ENCODE measurements at places on chromosomes 6 and 20.

GRCh38 chr6:154578004-154578559 lies 67.6 kb upstream of the CNKSR3 start:
- no peak for DNase-seq

DNA sequence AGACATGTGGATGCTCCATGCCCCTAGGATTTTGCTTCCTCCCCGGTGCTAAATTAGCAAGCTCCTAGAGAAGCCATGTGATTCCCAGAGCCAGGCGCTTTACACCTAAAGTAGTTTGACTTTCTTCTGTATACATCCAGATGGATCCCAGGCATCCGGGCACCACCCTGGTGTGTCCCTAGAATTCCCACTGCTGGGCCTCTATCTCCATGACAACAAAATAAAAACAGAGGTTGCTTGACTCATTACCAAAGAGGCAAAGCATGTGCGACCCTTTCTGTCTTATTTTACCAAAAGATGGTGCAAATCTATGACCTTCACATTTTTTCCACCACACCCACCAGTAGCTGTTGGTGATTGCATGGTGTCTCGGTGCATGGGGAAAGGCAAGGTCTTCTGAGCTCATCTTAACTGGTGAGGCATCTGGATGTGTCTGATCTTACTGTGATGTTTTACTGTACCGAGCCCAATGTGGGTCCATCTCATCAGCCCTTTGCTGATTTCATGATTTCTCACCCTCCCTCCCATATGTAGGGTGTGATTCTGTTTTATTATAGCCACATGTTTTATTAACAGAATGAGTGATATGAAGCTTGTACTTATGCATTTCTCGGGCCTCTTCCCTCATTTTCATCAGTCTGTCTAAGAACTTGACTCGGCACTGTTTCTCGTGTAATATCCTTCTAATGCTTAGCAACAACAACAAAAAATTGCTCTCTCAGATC lies 27.4 kb upstream of the VAPB start:
- DNase-seq: no peak

DNA sequence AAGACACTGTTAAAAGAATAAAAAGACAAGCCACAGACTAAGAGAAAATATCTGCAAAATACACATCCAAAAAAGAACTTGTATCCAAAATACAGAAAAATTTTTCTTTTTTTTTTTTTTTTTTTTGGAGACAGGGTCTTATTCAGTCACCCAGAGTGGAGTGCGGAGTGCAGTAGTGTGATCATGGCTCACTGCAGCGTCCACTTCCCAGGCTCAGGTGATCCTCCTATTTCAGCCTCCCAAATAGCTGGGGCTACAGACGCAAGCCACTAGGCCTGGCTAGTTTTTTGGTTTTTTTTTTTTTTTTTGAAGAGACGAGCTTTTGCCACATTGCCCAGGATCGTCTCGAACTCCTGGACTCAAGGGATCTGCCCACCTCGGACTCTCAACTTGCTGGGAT lies 3.1 kb downstream of the ZUP1 start:
- no peak for DNase-seq

DNA sequence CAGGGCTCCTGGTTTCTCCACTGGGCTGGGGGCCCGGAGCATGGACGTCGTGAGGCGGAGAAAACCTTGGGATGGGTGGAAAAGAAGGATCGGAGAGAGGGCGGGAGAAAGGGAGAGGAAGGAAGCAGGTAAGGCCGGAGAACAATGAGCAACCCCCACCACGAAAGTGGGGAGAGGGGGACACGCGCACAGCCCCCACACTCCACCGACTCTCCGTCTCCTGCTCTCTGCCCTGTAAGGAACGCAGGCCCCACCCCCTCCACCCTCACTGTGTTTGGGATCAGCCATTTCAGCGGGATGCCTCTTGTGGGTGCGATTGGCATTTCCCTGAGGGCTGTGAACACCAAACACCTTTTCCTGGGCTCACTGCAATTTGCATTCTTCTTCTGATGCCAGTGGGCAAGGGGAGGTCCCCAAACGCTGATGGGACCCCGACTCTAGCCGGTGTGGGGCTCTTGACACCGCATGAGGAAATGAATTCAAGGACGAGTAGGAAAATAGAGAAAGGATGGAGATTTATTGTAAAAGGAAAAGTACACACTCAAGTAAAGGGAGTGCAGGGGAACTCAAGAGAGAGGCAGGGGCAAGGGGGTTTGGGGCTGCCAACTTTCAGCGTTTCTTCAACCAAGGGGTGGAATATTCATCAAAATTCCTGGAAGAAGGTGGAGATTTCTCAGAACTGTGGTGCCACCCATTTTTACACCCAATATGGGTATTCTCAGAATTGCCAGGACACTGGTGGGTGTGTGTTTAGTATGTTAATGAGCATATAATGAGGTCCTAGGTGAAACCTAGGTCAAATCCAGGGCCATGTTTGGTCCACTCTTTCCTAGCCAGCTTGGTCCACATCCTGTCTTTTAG lies 13.1 kb upstream of the RAET1L start:
- DNase-seq: no peak

- no peak for DNase-seq
These were observed 112.8 kb upstream of the JARID2 start for GRCh38 chr6:15132854-15133670.

- DNase-seq: no peak
These were observed 41.0 kb upstream of the TMEM217 start for GRCh38 chr6:37298958-37299357.

DNA sequence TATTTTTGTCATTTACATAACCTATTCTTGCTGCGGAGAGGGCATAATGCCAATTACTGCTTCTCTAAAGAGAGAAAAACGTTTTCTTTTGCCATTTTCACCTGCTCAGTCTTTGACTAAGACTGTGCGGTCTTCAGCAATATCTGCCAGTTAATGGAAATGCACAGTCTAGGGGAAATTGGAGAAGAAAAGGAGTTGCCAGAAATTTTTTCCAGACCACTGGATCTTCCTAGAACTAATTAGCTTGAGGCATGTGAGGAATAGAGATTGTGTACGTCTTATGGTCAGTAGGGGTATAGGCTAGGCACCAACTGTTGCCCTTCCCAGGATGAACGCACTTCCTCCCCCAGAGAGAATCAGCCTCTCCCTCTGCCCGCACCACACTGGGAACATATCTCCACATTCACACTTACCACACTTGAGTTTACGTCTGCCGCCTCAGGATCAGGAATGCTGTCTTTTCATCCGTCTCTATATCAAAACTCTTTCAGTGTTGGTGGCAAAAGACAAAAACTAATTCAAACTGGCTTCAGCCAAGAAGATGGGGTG lies 67.9 kb upstream of the E2F3 start:
- no peak for DNase-seq

GRCh38 chr20:53215166-53215565 lies 243.0 kb downstream of the TSHZ2 start:
- no peak for DNase-seq

- no peak for DNase-seq
These were observed 18.7 kb downstream of the ASF1A start for GRCh38 chr6:118912646-118913045.

DNA sequence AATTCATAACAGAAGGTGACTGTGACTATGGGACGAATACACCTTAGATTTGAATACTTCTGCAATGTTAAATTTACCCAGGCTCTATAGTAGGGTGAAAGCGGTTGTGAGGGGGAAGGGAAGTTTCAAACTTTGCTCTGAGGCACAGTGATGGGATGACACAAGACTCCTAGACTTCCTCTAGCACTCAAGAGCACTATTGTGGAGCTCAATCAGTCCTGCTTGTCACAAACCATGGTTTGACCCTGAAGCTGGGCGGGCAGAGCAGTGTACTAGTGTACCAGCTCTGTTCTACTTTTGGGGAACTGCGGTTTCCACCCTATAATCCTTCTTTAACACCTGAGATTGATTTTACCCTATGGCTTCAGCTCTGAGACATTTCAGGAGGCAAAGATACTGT lies 17.1 kb downstream of the TRIM27 start:
- no peak for DNase-seq

GRCh38 chr20:41869261-41869660 lies 251.1 kb upstream of the CHD6 start:
- DNase-seq: no peak

DNA sequence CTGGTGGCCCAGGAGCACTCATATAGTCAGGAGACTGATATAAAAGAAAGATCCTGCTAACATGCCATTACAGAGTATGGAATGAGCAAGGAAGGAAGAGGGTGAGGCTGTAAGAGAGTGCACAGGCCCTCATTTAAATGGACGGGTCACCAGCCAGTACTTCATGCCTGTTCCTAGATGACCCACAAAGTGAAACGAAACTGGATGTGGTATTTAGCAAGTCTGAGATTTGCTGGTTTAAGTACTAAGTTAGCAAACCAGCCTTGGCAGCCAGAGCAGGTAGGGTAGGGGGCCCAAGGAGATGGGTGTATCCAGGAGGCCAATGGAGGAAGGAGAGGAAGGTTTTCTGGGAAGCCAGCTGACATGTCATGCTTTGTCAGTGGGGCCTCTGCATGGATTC lies 15.9 kb downstream of the NT5E start:
- DNase-seq: no peak

- no peak for DNase-seq
These were observed 65.7 kb downstream of the MRPL14 start for GRCh38 chr6:44061375-44062104.

DNA sequence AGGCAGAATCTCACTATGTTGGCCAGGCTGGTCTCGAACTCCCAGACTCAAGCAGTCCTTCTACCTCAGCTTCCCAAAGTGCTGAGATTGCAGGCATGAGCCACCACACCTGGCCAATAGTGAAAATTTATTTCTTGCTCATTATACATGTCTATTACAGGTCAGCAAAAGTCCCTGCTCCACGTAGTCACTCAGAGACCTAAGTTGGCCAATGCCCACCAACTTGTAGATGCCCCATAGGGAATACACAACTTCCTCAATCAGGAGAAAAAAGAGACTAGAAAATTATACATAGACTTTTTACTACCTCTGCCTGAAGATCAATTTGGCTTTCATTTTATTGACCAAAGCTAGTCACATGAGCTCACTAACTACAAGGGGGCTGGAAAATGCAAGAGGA lies 22.0 kb upstream of the CGA start:
- no peak for DNase-seq

DNA sequence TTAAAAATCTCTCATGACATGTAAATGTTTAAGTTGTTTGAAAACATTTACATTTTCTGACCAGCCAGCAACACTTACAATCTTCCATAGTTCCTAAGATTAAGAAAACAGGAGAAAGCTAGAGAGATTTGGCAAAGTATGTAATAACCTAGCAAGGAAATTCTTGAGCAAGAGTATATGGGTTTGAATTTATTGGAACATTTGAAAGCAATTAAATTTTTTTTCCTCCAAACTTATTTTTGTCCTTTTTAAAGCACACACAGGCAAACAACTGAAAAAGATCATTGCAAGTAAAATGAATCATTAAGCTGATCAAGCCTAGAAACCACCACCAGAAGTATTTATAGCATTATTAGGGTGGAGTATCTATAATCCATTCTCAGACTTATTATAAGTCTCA lies 20.1 kb upstream of the ZNF217 start:
- DNase-seq: no peak

- no peak for DNase-seq
These were observed 61.5 kb upstream of the MAP7 start for GRCh38 chr6:136611746-136612145.

DNA sequence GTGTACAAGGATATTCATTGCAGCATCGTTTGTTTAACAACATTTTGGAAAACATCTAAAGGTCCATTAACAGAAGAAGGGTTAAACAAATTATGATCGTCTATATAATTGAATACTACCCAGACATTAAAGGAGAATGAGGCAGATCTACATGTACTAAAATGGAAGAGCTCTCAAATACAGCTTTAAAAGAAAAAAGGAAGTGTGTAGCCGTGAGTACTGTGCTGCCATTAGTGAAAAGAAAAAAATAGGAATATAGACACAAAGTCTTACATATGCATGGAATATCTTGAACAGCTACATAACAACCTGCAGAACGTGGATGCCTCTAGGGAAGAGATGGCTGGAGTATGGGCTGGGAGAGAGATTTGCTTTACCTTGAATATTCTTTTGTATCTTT lies 37.9 kb downstream of the PRDM1 start:
- DNase-seq: no peak

DNA sequence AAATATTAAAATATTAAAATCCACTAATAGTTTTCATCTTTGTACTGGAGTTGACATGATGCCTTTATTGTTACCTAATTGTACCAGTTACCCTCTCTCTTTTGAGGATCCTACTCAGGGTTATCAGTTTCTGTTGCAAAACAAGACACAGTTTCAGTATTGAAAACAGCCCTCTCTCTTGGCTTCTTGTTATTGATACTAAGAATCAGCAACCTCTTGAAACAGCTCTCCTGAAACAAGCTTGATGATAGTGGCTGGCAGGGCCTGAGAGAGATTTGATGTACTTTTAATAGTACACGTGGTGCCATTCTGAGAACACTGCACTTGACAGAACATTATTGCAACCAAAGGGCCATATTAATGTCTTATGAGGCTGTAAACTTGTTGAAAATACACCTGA lies 64.9 kb upstream of the MEI4 start:
- DNase-seq: no peak

DNA sequence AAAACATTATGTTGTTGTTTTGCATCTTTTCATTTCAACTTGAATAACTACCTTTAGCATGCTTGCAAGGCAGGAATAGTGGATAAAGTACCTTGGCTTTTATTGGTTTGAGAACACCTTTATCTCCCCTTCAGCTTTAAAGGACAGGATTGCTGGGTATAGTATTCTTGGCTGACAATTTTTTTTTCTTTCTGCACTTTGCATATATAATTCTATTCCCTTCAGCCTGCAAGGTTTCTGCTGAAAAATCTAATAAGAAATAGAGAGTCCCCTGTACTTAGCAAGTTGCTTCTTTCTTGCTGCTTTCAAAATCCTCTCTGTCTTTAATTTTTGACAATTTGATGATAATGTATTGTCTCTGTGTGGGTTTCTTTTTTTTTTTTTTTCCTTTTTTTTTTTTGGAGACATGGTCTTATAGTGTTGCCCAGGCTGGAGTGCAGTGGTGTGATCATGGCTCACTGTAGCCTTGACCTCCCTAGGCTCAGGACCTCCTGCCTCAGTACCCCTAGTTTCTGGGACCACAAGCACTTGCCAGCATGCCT lies 47.1 kb downstream of the SMAP1 start:
- DNase-seq: no peak

DNA sequence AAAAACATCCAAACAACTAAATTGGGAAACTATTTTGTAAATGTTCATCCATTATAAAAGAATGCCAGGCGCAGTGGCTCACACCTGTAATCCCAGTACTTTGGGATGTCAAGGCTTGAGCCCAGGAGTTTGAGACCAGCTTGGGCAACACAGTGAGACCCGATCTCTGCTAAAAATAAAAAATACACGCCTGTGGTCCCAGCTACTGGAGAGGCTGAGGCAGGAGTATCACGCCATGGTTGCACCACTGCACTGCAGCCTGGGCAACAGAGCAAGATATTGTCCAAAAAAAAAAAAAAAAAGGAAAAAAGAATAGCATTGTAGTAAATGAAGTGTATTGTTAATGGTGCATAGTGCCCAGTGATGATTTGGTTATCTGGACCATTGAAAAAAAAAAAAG lies 38.7 kb downstream of the FKBP5 start:
- DNase-seq: no peak
